ENCODE measurements at places on chromosomes 4 and X.

GRCh38 chr4:101961144-101961543 lies 170.6 kb downstream of the BANK1 start:
- no peak for ATAC-seq

DNA sequence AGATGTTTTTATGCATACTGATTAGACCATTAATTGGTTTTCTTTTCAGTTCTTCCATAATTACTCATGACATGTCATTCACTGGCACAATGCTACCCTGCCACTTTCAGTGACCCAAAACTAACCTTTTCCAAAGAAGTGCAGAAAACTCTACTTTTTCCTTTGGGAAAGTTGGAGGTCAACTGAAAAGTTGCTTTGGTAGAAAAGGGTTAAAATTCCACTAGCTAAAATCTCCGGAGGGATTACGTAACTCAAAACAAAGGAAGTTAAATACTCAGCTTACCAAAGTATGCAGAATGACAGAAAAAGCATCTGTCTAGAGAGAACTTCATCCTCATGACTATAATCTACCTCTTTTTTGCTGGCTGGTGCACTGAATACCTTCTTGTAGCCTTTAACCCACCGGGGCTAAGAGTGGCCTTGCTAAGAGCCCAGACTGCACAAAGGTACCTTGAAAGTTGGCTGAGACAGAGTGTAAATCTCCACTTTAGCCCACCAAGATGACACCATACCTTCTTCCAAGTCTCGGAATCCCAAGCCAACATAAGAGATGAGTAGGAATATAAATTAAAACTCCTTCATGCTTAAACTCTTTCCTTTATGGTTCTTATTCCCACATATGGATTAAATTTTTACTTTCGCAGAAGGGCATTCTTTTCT lies 1099.5 kb upstream of the INTU start:
- ATAC-seq: no peak

DNA sequence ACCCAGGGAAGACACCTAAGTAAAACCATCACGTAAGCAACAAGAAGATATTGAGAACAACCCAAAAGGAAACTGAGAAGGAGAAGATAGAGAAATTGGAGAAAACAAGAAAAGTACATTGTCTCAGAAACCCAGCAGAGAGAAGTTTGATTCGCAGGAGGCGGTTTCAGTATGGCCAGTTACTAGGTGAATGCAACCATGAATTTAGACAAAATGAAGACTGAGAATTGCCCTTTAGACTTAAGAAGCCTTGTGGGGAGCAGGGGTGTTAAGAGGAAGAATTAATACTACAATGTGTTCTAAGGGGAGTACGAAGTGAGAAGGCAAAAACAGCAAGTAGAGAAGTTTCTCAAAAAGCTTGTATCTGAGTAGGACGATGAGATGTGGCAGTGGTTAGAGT lies 229.3 kb upstream of the NEIL3 start:
- no peak for ATAC-seq

DNA sequence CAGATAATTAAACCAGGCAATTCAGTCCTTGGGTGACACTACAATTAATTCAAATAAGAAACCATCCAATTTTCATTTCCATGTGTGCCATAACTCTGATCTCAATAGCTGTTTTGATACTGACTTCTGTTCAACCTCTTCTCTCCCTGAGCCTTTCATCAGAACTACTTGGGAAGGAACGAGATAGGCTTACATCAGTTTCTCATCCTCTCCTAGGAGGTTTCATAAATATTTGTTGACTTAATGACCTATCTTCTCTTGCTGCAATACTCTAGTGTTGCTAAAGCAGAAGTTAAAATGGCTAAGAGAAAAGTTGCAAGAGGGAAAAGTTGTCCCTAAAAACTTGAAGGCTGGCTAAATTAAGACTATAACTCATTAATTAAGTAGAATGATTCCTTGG lies 41.8 kb downstream of the PRKG2 start:
- no peak for ATAC-seq

GRCh38 chr4:78369679-78370078 lies 181.9 kb upstream of the ANXA3 start:
- ATAC-seq: no peak

DNA sequence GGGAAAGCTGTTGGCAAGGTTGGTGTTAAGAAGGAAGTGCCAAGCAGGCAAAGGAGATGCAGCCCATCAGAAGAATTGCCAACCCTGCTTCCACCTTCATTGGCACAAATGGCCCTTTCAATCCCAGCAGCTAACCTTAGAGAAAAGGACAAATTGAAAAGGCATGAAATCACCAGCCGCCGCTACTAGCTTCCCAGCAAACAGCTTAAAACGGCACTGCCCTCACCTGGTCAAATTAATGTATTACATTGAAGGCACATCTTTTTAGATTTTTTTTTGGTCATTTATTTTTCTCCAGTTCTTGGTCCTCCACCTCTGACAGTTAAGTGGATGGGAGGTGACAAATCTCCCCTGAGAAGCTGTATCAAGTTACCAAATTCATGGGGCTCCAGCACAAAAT lies 51.0 kb upstream of the NHSL2 start:
- no peak for ATAC-seq

- ATAC-seq: no peak
Measured at GRCh38 chr4:5364406-5364805, 313.1 kb downstream of the STK32B start.

Measured in activated T-helper 17 cell treated with anti-CD3 and anti-CD28 coated beads, Interleukin-2, amount 50 U/mL, for 72 hours (primary cell).